Stimulated activated CD4-positive, alpha-beta T cell treated with anti-CD3 and anti-CD28 coated beads, TNF-alpha, amount 100 ng/mL, for 48 hours (primary cell): ENCODE measurements at places on chromosomes 4 and X.

- no peak for DNase-seq
Observed at GRCh38 chr4:170009291-170009690, 16.9 kb downstream of the MFAP3L start.

DNA sequence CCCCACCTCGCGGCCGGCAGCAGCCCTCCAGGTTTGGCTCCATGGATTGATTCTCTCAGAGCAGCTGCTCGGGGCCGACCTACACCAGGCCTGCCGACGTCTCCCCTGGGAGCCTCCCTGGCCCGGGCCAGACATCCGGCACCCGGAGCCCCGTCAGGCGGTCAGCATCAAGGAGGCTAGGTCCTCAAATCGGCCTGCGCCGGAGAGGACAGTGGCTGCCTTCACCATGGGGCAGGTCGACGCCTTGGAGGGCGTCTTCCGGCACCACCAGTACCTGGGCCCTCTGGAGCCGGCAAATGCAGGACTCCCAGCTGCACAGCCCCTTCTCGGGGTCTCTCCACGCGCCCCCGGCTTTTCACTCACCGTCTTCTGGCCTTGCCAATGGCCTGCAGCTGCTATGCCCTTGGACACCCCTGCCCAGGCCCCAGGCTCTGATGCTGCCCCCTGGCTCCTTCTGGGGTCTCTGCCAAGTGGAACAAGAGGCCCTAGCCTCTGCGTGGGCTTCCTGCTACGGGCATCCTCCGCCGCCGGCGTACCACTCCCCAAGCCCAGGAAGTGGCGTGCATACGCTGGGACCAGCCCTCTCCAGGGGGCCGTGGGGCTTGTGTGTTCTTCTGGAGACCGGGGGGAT, 341.8 kb downstream of the MAGEB5 start:
- no peak for DNase-seq

GRCh38 chr4:155407480-155407879, 30.7 kb upstream of the MAP9 start:
- no peak for DNase-seq

- DNase-seq: no peak
Observed at GRCh38 chr4:99403380-99404184, 31.6 kb downstream of the ADH7 start.

DNA sequence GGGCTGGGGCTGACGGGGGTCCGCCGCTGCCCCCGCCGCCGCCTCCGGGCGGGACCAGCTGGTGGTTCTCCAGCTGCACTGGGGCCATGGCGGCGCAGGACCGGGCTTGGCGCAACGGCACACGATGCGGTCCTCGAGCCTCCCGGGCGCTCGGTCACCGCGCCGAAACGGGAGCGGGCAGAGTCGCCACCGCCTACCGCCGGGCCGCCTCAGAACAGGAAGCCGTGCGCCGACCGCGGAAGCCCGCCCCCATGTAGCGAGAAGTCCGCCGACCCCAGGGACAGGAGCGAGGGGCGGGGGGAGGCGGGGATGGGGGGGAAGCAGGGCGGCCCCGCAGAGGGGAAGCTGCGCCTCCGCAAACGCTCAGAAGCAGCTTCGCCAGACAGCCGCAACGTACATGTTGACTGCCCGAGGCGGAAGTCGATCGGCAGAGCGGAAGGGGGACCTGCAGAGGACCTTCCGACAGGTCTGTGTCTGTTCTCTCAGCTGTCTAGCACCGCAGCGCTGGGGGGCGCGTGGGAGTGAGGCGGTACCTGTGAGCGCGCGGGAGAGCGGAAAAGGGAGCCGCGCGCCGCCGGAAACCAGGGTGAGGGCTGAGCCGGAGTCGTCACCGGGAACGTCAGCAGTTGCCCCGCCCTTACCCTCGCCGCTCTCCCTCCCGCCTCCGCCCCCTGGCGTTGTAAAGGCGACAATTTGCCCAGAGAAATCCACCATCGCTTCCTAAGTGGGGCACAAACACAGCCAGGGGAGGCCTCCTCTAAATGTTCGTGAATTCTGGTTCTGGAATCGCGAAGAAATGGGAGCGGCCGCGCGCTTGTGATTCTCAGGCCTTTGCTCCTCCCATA, at the start of gene MED14:
Gene MED14 (minus strand): TSS at position 218 of the 845 bp plus-strand sequence. CDS start 130 bp downstream, at position 88.
- peak; percentile 76 for DNase-seq

- DNase-seq: no peak
Observed at GRCh38 chr4:164591666-164592065, 162.3 kb upstream of the SMIM31 start.
